ENCODE measurements at places on chromosomes 5 and 9. TPM values are rescaled to one million over a fixed set of nuclear protein-coding genes. Genes with fewer than 3 reads are reported as not detected.

Gene NEUROG1
- not detected for polyA plus RNA-seq

Gene CDH10
- polyA plus RNA-seq: 13.7 TPM

Gene FBN2
- 0.03 TPM for polyA plus RNA-seq

Gene ZNF169
- polyA plus RNA-seq: 3.3 TPM

Gene CYLC2
- not detected for polyA plus RNA-seq

Gene PPP3R2
- polyA plus RNA-seq: 0.31 TPM

Gene CORO2A
- not detected for polyA plus RNA-seq

Gene FOXD4
- not detected for polyA plus RNA-seq

Gene TCF7
- polyA plus RNA-seq: 0.11 TPM

Gene SPINK6
- polyA plus RNA-seq: 2,131 TPM

Gene ABLIM3
- 4.1 TPM for polyA plus RNA-seq

All from Purkinje cell (primary cell).